ENCODE measurements at places on chromosomes 13 and 19. TPM values are rescaled to one million over a fixed set of nuclear protein-coding genes. Genes with fewer than 3 reads are reported as not detected.

DNA sequence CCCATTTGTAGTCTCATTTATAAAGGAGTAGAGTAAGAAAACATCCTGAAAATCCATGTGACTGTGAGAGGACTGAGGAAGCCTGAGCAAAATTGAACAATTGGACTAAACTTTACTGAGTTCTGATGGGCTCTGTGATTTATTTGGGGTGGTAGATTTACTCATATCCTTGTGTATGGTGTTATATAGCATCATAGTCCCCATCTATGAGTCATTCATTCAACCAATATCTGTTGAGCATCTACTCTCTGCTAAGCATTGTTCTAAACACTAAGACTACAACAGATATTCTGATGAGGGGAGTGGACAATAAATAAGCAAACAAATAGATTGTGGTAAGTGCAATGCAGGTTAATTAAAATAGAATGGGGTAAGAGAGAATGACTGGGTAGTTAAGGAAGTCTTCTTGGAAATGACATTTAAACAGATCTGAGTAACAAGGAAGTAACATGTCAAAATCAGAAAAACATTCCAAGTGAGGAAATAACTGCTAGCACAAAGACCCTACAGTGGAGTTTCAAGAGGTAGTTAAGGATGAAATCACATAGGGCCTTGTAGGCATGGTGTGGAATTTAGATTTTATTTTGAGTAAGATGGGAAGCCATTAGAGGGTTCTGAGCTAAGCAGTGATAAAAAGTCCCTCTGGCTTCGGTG, 36.3 kb upstream of the MLNR start:
- peaks cover 53% of the 10 kb centered on the region for H3K36me3 ChIP-seq
- no peak overlapping the region for H3K27ac ChIP-seq
- DNase-seq, result no peak
- no peak overlapping the region for H3K4me3 ChIP-seq

Gene ATP1A3
- 0.09 TPM for total RNA-seq

DNA sequence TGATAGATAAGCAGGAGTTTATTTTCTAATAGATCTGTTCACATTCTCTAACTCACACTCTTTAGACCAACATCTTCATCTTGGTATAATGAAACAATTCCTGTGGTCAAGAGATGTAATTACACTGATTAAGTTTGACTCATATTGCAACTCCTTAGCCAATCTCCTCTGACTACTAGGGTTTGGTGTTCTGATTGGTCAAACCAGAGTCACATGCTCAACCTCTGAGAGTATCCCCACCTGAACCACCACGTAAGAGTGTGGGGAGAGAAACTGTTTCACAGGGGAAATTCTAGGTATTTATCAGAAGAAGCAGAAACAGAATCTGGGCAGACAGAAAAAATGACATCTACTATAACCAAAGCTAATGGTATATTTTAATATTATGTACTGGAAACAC, 42.4 kb downstream of the UQCRFS1 start:
- H3K27me3 ChIP-seq, result no peaks in the 10 kb centered on the region
- H3K4me3 ChIP-seq, result no peak overlapping the region
- no peak for DNase-seq
- H3K36me3 ChIP-seq, result no peaks in the 10 kb centered on the region

DNA sequence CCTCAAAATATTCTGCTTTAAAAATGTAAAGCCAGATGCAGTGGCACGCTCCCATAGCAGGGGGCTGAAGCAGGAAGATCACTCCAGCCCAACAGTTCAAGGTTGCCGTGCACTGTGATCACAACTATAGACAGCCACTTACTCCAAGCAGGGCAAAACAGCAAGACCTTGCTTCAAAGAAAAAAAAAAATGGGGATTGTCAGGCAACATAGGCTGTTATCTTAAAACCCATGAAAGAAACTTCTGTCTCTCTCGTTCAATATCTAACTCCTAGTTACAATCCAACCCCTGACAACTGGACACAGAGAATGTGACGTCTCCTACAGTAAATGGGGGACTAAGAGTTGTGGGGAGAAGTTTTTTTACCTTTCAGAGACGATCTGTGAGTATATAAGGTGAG, 17.4 kb downstream of the ELF1 start:
- H3K36me3 ChIP-seq, result no peaks in the 10 kb centered on the region
- H3K4me3 ChIP-seq, result no peak overlapping the region
- no peak for DNase-seq
- peaks cover 54% of the 10 kb centered on the region for H3K4me1 ChIP-seq
- peak overlapping the region; percentile 46 for H3K27ac ChIP-seq

Gene ZNF254
- 6.9 TPM for total RNA-seq

- DNase-seq, result peak; percentile 94
- H3K4me3 ChIP-seq, result no peak overlapping the region
- no peaks in the 10 kb centered on the region for H3K36me3 ChIP-seq
- peak overlapping the region; percentile 78 for H3K27ac ChIP-seq
Measured at GRCh38 chr19:39154629-39155100, 29.1 kb downstream of the PAK4 start.

GRCh38 chr13:20776751-20777150, 3.0 kb upstream of the EEF1AKMT1 start:
- DNase-seq, result no peak
- H3K27ac ChIP-seq, result no peak overlapping the region
- peaks cover 4% of the 10 kb centered on the region for H3K4me1 ChIP-seq
- no peak overlapping the region for H3K4me3 ChIP-seq
- no peaks in the 10 kb centered on the region for H3K27me3 ChIP-seq

- no peaks in the 10 kb centered on the region for H3K27me3 ChIP-seq
- H3K4me3 ChIP-seq, result no peak overlapping the region
- H3K27ac ChIP-seq, result no peak overlapping the region
- DNase-seq, result no peak
- H3K4me1 ChIP-seq, result no peaks in the 10 kb centered on the region
- no peaks in the 10 kb centered on the region for H3K36me3 ChIP-seq
Measured at GRCh38 chr19:3671680-3672574, 28.3 kb downstream of the PIP5K1C start.

Gene C19orf38
- 0.75 TPM for total RNA-seq
